Fibroblast of skin of scalp (primary cell): ENCODE measurements at places on chromosomes 13 and 19.

GRCh38 chr13:114311387-114311786 is 2.9 kb upstream of the CHAMP1 start:
- no peak for DNase-seq

GRCh38 chr19:56159009-56159559 is 16.7 kb upstream of the GALP start:
- no peak for DNase-seq

DNA sequence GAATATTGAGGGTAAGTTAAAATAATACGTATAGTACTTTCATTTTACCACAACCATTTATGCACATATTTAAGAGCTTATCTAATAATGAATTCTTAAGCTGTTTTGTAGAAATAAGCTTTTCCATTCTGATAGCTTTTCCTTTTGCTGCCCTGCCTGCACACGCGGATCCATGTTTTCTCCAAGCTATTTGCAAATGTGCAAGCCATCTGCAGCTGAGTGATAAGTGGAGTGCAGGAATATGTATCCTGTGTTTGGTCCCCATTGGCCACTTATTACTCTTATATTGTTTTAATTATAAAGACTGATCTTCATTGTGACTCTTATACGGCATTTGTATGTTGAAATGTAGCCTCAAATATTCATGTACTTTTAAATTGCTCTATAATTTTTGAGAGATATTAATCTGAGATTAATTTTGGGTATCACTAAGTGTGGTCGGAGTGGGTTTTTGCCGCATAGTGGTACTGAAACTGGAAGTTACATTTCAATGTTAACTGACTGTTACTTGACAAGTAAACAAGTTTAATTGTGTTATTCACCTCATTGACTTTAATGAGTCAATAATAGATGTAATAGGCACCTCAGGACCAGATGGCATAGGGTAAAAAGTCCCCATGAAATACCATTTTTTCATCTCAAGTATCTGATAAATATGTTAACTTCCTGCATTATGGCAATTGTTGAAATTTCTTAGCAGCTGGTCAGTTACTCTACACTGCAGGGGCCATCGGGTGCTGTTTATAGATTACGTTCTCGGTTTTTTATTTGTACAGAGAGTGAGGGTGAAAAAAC is 1567.4 kb downstream of the EFNB2 start:
- DNase-seq, result peak; percentile 4

DNA sequence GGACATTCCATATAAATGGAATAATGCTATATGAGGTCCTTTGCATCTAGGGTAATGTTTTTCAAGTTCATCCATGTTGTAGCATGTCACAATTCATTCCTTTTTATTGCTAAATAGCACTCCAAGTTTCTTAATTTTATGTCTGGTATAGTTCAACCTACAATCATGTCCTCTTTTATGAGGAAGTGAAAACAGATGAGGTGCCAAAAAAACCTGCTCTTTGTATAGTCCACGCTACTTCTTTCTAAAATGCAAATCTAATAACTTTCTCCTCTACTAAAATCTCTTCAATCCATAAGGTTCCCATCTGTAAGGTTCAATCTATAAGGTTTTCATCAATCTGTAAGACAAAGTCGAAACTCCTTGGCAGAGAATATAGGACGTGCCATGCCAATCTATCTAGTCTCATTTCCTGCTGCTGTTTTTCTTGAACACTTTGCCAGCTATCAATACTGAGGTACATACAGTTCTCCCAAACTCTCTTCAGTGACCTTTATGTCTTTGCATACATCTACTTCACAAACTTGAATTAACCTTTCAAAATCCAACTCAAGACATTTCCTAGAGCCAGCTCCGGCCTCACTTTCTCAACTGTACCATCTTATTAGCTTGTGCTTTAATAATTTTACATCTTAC is 33.7 kb downstream of the INTS6 start:
- DNase-seq, result no peak

GRCh38 chr19:38062959-38063761 is 156.2 kb downstream of the SIPA1L3 start:
- DNase-seq, result no peak

DNA sequence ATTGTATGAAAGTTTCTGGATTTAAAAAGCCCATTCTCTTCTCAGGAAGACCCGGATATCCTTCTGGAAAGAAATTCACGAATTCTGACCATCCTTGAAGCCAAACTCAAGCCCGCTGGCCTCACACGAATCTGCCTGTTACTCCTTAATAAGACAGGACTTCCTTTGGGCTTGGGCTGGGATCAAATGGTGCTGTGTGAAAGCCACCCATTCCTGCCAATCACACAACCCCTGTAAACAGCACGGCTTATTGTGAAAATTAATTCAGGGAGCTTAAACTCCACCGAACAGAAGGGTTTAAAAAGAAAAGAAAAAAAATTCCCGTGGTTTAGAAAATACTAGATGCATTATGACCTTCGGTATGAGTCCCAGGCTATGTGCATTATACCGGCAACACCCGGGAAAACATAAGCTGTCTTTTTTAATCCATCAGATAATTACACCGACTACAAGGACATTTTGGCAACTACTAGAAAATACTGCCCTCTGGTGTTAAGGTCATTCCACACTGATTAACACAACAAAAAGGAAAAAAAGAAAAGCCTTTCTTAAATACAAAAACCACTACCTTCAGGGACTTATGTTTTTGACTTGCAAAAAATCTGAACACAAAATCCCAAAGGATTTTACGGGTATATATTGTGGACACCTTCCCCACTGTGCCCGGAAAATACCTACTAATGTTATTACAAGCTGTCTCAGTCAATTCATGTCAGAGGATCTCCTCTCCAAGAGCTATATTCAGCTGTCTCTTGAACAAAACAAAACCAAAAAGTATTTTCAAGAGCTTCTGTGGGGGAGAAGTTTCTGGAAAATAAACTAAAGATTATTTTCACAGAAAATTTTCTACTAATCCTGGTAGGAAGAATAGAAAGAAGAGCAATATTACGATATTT is 76.0 kb upstream of the LSM14A start:
- peak; percentile 58 for DNase-seq

GRCh38 chr13:105147461-105147860 is 1388.0 kb downstream of the EFNB2 start:
- DNase-seq, result peak; percentile 30

GRCh38 chr19:38676023-38676877 is 28.8 kb downstream of the ACTN4 start:
- DNase-seq, result peak; percentile 75

DNA sequence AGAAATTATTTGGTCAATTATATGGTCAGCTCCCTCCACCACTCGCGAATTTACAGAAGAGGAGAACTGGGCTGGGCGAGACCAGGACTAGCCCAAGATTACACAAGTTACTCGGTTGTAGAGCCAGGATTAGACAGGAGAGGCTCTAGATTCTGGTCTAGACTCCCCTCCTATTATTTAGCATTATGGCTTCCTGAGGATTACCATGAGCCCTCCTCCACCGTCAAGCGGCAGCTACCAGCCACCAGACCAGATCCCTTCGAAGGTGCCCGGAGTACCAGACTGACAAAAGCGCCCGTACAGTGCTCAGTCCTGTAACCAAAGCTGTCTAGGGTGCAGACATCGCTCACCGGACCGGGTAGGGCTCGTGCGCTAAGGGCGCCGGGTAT is 497 bp upstream of the MLNR start:
- no peak for DNase-seq

DNA sequence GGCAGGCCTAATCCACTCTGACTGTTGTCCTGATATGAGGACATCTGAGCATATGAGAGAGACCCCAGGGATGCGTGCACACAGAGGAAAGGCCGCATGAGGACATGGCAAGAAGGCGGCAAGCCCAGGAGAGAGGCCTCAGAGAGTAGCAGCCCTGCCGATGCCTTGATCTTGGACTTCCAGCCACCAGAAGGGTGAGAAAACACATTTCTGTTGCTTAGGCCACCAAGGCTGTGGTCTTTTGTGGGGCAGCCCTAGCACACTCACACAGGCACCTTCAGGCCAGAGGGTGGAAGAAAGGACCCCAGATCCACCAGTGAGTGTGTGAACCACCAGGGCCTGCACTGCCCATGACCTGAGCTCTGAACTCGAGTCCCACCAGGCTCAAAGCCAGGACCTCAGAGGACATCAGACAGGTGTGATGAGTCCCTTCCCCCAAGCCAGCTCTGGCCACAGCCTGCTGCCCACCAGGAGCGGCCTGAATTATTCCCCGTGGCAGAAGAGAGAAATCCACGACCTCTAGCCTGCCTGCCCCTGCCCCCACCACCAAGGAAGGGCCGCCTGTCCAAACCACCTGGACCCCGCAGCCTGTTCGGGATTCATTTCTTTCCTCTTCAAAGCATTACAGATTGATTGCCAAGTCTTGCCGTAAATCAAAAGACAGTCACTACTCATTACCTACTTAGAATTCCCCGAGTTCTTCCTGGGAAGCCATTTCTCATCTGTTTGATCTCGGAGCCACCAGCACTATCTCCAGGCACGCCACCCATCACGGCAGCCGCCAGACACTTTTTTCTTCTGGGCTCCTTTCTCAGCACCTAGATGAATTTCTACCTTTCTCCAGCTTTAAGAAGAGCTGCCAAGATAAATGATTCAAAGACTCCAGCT is 72.2 kb downstream of the CEBPG start:
- DNase-seq, result no peak

DNA sequence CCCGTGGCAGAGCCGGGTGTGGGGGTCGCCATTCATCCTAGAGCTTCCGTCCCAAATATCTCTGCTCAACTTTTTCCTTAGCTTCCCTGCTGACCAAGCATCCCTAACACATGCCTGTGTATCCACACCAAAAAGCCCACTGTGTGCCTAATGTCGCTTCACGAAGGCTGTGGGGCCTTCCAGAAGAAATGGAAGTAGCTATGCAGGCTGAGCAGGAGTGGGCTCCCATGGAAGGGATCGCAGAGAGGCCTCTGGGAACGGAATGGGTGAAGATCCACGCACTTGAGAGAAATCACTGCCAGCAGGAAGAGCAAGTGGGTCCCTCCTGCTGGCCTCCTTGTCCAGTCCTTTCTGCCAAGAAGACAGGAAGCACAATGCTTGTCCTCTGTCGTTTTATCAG is 136.0 kb downstream of the SOX1 start:
- DNase-seq, result no peak

GRCh38 chr13:74696148-74696922 is 562.1 kb upstream of the KLF12 start:
- peak; percentile 11 for DNase-seq

- DNase-seq, result no peak
Measured at GRCh38 chr19:49858088-49858985, 7.4 kb downstream of the PTOV1 start.

DNA sequence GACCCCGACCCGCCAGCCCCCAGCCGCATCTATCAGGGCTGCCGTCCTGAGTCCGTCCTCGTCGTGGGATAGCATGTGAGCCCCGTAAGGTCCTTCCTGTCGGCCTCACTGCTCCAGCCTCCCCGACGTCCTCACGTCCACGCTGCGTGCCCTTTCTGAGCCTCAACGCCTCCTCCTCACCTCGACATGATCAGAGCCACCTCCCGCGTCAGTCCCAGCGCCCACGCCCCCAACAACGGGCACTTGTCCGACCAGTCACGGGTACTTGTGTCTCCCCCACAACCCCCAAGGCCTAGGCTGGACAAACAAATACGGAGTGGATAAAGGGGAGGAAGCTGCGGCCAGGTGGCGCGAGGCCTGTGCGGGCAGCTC is 665 bp downstream of the ZNF497 start:
- DNase-seq, result peak; percentile 51

DNA sequence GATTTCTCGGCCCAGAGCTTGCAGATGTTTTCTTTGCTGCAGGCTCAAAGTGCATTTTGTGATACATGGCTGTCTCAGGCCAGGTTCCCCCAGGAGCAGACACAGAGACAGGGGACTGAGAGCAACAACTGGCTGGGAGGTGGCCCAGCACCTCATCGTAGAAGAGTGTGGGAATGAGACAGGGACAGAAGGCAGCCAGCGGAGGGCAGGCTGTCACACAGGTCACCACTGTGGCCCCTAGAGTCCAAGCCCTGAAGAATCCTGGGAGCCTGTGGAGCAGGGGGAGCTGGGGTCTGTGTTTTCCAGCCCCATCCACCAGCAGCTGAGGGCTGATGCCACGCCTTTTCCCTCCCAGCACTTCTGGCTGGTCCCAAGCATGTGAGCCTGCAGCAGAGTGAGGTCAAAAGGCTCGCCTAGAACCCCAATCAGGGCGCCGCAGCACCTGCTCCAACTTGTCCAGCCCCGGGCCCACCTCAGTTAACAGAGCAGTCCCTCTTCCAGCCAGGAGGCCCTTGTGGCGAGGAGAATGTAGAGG is 723.8 kb downstream of the UQCRFS1 start:
- no peak for DNase-seq

- peak; percentile 7 for DNase-seq
Measured at GRCh38 chr19:5585461-5586299, 17.9 kb upstream of the TINCR start.

GRCh38 chr13:26051657-26052311 is at the start of gene SHISA2:
SHISA2 (minus strand) TSS chr13:26052016; CDS start chr13:26050975, 1,041 bp downstream.
- peak; percentile 65 for DNase-seq

DNA sequence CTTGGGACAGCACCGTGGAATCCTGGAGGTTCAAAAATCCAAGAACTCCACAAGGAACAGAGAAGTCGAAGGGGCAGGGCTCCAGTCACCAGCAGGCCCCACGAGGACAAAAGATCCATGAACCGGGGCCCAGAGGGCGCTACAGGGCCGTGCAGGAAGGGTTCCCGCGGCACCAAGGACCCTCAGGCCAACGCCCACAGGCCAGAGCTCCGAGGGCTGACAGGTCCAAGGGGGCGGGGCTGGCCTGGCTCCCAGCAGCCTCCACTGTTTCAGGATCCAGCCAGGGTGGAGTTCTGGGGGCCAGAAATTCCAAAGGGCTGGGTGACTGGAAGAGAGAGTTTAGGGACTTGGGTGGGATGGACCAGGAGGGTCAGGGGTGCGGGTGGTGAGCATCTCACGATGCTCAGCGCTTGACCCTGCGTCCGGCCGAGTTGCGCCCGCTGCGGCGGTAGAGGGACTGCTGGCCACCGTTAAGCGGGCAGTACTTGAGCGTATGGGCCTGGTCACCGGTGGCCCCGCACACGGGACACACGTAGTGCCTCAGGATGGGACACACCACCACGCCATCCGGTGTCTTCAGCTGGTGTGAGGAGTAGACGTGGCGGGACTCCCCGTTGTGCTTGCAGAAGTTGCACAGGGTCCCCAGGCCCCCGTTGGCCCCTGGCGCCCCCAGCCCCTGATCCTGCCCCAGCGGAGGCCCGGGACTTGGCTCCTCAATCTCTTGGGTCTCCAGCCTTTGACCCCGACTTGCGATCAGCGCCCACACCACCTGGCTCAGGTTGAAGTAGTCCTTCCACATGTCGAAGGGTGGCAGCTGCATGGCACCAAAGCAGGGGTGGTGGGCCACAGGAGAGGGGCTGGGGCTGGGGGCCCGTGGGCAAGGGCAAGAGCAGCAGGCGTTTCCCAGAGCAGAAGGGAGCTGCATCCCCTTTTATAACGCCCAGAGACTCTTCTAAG is at the start of gene NANOS2:
TSS of gene NANOS2 (minus strand) at position 905 of the 957 bp plus-strand sequence. CDS start at position 820, 85 bp downstream.
- no peak for DNase-seq

GRCh38 chr19:19866611-19867248 is 1.0 kb downstream of the ZNF253 start:
- peak; percentile 3 for DNase-seq

- DNase-seq, result no peak
Measured at GRCh38 chr13:112182846-112183531, 116.0 kb downstream of the SOX1 start.
